ENCODE measurements at places on chromosomes 2 and 18.

GRCh38 chr18:13611142-13611600 lies 115.2 kb downstream of the FAM210A start:
- DNase-seq = peak; percentile 84

DNA sequence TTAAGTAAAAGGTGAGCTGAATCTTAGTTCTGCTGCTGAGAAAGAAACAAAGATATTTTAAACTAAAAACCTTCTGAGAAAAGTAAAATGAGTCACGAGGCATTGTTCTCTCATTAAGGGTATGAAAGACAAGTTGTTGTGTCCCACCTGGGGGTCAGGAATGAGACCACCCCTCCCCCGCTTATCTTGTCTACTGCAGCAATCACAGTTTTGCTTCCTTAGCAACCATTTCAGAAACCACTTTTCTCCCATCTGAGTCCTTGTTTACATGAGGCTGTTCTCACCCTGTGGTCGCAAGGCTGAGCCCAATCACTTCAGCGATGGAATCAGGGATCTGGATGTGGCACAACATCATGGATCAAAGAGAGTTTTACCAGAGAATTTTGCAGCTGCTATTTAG lies 377.6 kb upstream of the NETO1 start:
- DNase-seq = no peak

DNA sequence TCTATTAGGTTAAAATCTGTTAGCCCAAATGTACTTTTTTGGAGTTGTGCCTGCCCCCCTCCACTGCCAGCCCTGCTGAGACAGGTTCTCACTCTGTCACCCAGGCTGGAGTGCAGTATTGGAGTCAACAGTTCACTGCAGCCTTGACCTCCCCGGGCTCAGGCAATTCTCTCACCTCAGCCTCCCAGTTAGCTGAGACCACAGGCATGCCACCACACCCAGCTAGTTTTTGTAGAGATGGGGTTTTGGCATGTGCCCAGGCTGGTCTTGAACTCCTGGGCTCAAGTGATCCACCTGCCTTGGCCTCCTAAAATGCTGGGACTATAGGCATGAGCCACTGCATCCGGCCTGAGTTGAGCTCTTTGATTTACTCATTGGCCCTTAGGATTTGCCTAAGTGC lies 110.7 kb downstream of the ICA1L start:
- DNase-seq = no peak

- no peak for DNase-seq
Observed at GRCh38 chr2:88885275-88885674, 193.8 kb downstream of the RPIA start.

Measured in left cardiac atrium (tissue), 4 donors.